Ammon's horn (tissue), 1 donor: ENCODE measurements at places on chromosomes 3 and 15.

- no peak for DNase-seq
Measured at GRCh38 chr3:132626955-132627354, 29.9 kb downstream of the ACKR4 start.

DNA sequence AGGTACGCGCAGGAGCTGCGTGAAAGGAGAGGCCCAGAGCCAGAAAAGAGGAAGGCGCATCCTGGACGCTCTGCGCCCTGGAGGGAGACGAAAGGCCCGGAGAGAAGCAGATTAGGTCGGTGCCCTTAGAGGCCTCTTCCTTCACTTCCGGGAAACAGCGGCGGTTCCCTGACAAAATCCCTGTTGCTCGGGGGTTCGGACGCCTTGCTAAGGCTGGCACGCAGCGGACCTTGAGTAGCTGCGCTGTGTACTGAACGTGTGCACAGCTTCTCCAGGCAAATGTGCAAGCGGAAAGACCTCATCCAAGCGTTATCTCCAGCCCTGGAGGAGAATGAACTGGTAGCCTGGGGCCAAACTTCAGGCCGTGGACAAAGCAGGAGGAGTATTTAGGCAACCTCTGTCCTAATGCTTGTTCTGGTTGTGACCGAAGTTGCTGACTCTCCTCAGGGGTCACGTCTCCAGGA, 3.0 kb upstream of the SOX14 start:
- DNase-seq = no peak

- DNase-seq = no peak
Measured at GRCh38 chr15:67397139-67397538, 123.8 kb upstream of the C15orf61 start.

- DNase-seq = no peak
Measured at GRCh38 chr3:181103605-181104004, 114.1 kb upstream of the DNAJC19 start.

GRCh38 chr3:5143464-5143863, 21.4 kb downstream of the ARL8B start:
- no peak for DNase-seq

GRCh38 chr15:77191230-77191834, 120.4 kb upstream of the TSPAN3 start:
- DNase-seq = no peak

- peak; percentile 100 for DNase-seq
Measured at GRCh38 chr3:188052169-188053035, 101.6 kb upstream of the LPP start.

GRCh38 chr3:16086690-16087089, 87.8 kb upstream of the GALNT15 start:
- no peak for DNase-seq

DNA sequence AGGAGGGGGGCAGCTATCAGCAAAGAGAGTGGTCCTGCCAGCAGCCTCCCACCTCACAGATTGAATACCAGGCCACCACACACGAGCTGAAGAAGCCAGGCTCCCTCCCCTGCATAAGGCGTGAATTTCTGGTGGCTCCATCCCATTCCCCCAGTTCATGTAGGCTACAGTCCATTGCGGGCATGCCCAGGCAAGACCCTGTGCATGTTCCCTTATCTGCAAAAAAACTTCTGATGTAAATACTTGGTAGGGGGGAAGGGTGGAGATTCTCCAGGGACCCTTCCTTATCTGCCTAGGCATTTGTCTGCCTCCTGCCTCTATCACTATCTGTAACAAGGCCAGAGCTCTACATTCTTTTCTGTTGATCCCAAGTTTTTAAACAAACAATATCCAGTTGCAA, 27.6 kb upstream of the UBP1 start:
- DNase-seq = no peak

- DNase-seq = no peak
Measured at GRCh38 chr3:58175187-58175436, 35.7 kb downstream of the DNASE1L3 start.

GRCh38 chr3:52291508-52292181, 4.0 kb downstream of the GLYCTK start:
- DNase-seq = no peak

GRCh38 chr3:62817678-62818077, 57.5 kb downstream of the CADPS start:
- DNase-seq = no peak

DNA sequence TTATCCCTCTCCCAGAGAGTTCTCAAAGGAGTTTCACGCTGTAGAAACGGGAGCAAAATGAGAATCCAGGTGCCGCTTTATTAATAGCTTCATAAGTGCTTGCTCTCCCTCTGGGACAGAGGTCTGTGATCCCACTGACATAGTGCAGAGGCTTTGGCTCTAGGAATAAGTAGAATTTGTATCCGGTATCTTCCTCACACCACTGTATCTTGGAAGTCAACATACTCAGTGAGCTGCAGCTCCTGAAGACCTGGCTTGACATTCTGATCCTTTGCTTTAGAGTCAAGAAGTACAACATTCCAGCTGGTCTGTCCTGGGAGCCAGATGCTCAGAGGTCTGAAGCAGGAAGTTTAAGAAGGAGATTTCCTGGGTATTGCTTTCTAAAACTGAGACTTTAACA, 323.0 kb downstream of the LPP start:
- no peak for DNase-seq

- peak; percentile 69 for DNase-seq
Measured at GRCh38 chr15:57463360-57463759, 87.1 kb downstream of the CGNL1 start.

- DNase-seq = no peak
Measured at GRCh38 chr3:114025451-114025850, 30.9 kb downstream of the CCDC191 start.

GRCh38 chr3:185629554-185630181, 43.6 kb downstream of the SENP2 start:
- DNase-seq = no peak

DNA sequence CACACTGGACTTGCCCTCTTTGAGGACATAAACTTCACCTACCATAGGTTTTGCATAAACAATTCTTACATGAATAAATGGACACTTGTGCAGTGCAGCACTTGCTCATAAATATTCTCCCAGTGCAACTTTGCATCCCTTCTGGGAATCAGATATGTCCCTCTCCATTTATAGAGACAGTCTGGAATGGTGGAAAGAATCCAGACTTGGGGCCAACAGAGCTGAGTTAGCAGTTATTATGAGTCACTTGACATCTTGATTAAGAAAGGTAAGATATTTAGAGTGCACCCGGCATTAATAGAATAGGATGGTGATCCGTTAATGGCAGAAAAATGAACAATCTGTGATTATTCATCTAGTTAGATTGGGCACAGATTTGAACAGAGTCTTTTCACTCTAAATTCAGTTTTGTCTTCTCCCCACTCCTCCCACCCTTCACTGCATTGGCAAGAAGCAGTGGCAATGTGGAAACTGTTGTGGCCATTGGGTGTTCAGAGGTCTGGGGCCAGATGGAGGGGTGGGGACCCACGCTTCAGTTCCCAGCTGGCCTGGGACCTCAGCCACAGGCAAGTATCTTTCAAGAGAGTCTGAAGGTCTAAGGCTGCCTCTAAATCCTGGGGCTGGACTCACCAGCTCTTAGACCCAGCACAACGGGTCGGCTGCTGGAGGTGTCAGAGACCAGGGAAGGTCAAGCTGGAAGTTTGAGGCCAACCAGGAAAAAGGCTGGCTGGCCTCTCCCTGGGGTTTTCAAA, 58.9 kb upstream of the KY start:
- no peak for DNase-seq

DNA sequence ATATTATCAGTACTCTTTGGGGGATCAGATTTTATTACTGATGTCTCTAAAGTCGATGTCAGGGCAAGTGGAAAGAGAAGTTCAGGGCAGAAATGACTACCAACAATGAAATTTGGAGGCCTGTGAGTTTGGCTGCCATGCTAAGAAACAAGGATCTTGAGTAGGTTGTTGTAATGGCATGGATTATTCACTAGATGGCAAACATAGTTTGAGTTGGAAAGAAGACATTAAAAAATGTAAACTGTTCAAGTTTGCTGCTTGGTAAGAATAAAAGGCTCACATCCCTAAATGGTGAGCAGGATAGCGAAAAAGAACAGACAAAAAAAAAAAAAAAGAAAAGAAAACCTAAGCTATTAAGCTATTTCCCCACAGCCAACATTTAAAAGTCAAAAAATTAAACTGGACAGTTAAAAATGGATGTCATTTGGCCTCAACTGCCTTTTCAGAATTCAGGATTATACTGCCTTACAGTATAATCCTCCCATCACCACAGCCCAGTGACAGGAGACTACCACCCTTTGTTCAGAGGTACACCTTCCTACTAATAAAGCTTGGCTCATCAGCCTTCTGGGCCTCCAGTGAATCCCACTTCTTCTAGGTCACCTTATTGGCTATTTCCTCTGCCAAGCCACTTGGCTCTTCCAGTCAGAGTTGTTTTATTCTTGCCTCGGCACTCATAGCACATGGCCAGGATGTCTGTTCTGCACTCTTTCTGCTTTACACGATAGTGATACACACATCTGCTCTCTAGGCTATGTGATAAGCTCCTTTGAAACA, 163.7 kb downstream of the PLD1 start:
- peak; percentile 69 for DNase-seq

GRCh38 chr15:57654153-57654852, 52.2 kb upstream of the POLR2M start:
- DNase-seq = no peak

GRCh38 chr3:37526511-37526910, 335.2 kb upstream of the CTDSPL start:
- peak; percentile 33 for DNase-seq

DNA sequence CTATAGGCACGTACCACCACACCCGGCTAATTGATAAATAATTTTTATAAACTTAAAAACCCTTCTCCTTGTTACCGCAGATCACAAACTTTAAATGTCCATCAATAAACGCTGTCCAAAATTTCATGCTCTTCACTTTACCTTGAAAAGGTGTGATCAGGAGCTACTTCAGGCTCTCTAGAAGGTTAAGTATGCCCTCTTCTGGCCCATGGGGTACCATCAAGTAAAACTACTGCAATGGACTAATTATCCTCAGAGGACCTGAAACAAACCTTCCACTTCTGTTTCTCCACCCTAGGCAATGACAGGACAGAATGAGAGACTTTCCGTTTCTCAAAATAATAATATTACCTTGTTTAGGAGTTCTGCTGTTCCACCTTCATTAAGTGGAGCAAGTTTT, 9.2 kb downstream of the LZTFL1 start:
- DNase-seq = no peak

- DNase-seq = no peak
Measured at GRCh38 chr15:44160796-44161195, 34.3 kb downstream of the FRMD5 start.

DNA sequence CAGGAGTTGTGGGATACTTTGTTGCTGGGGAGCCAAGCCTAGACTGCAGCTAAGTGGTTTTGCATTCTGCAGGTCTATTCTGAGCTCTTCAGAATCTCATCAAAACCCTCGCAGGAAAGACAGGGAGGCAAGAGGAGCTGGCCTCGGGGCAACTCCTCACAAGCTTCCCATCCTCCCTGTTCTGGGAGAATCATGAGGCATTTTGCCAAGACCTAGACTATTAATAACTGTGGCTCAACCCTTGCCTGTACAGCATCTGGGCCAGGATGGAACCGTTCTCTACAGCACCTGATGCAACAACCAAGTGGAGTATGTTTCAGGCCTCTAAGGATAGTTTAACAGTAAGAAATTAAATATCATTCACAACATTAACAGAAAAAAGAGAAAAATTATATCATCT, 20.2 kb upstream of the SLC6A20 start:
- DNase-seq = no peak

- no peak for DNase-seq
Measured at GRCh38 chr3:142285083-142285517, 59.7 kb upstream of the GK5 start.

DNA sequence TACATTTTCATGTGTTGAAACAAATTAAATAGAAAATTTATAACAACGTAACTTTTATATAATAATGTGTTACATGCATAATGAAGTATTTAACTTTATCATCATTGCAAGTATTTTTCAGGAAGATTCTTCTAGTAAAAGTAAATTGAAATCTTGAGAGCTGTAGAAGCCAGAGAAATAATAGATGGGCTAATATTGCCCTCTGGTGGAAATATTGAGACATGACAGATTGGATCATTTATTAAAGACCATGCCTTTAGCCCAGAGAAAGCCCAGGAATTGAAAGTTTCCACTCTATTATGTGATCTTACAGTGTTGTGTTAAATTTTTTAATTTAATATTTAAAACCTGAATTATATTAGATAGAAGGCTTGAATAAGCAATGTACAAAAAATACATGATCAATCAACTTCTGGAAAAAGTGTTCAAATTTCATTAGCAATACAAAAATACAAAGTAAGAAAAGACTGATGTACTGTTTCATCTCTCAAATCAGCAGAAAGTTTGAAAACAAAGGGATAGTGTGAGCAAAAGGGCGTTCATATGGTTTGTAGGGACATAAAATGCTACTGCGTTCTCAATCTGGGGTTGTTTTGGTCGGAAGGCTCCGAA, 52.7 kb upstream of the SPTSSB start:
- peak; percentile 39 for DNase-seq

DNA sequence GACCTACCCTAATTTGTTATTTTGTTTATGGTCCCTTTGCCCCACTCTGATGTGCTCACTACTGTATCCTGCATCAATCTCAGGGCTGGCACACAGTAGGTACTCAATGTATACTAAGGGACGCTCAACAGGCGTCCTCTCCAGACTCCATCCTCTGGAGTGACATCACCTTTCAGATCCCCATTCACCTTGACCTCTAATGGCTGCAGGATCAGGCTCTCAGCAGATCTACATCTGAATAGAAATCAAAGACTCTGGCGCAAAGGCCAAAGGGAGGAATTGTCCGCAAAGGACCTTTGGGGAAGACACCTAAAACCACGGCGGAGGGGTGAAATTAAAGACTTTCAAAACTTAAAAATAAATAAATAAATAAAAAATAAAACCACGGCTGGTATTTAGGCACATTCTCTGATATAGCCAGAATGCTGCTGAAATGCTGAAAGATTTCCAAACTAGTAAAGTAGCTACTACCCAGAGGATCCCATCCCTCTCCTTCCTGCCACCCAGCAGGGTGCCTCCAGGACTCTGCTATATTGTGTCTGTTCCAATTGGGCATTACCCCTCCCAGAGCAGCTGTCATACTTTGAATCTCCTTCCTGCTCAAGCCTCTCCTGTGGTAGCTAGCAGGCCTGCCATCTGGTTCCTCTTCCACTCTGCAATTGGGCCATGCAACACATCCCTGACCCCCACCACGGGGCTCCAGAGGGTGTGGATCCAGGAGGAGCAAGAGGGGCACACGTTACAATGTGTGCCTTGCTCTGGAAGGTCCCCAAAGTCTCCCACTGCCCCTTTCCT, 6.1 kb downstream of the SHF start:
- no peak for DNase-seq

GRCh38 chr3:66588340-66588847, 87.6 kb upstream of the LRIG1 start:
- no peak for DNase-seq

- no peak for DNase-seq
Measured at GRCh38 chr15:82858932-82859331, 49.5 kb downstream of the WHAMM start.
